ENCODE measurements at places on chromosomes 7 and 10.

GRCh38 chr10:72029414-72029813, 58.9 kb downstream of the SPOCK2 start:
- no peak for DNase-seq

DNA sequence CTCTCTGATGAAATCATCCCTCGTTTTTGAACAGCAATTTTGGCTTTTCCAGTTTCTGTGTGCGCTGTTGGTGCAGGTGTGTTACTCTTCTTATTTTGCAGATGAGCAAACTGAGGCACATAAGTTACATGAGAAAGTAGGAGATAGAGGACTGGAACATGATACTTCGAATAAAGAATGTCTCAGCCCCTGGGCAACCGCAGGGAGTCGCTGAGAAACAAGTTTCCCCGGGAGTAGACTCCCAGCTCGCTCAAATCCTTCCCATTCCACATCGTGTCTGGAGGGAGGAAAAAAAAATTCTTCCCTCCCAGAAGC, 18.0 kb downstream of the MXI1 start:
- no peak for DNase-seq

- DNase-seq = no peak
Observed at GRCh38 chr10:61211468-61211867, 241.7 kb downstream of the TMEM26 start.

- no peak for DNase-seq
Observed at GRCh38 chr10:24822590-24822989, 98.9 kb upstream of the ARHGAP21 start.

- DNase-seq = no peak
Observed at GRCh38 chr7:111108496-111108895, 17.6 kb downstream of the LRRN3 start.

DNA sequence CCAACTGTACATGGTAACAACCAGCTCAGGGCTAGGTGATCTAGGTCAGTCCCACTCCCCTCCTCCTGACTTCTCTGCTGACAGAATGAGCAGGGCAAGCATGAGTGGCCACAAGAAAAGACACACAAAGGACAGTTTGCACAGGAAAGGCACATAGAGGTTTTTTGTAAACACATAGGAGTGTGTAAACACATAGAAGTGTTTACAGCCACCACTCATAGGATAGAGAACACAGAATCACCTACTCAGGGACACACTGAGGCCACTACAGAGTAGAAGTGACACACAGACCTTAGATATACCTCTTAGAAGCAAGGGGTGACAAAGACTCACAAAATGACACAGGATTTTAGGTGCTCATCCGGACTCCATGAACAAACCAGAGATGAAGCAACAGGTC, 19.0 kb downstream of the NUDCD3 start:
- DNase-seq = no peak

DNA sequence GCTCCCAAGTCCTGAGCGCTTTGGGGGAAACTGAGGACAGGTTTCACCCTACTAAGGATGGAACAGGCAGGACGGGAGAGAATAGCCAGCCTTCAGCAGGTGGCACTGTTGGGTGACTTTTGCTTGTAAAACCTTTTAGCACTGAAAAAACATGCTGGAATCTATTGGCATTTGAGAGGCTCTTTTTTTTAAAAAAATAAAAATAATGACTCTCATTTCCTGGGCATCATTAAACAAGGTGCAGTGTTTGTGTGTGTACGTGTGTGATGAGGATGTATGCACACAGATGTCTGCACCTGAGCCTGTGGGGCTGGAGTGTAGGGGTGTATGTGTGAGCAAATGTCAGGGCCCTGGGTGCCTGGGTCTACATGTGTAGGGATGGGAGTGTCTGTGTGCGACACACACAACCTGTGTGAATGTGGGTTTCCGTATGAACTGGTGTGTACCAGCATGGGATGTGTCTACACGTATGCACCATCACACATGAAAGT, 177.9 kb downstream of the RPS24 start:
- DNase-seq = peak; percentile 61

GRCh38 chr10:71963351-71964097, 671 bp upstream of the CHST3 start:
- DNase-seq = no peak

GRCh38 chr10:52488606-52489485, 174.8 kb downstream of the DKK1 start:
- no peak for DNase-seq

- no peak for DNase-seq
Observed at GRCh38 chr10:105356626-105357025, 715.5 kb downstream of the SORCS3 start.

- peak; percentile 55 for DNase-seq
Observed at GRCh38 chr10:61902445-61903220, 1.1 kb downstream of the ARID5B start.

DNA sequence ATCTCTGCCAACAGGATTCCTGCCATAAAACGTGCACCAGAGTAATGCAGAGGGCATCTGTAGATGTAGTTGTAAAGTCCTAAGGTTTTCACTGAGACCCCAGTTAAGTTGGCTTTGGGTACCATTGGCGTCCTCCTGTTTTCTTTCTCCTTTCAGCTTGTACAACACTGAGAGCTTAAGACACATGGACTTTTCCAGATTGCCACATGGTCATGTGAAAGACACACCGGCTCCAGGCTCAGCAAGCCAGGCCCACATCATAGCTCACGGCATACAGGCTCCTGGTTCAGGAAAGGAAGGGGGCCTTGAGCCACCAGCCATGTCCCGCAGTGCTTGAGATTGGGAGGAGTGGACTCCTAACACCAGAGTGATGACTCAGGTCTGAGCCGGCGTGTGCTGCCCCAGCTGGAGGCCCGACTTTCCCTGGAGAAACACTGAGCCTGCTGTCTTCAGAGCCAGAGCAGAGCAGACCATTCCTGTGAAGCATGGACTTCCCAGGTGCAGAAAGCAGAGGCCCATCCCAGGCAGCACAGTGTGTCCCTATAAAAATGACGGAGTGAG, 252.7 kb downstream of the PRPF18 start:
- no peak for DNase-seq

DNA sequence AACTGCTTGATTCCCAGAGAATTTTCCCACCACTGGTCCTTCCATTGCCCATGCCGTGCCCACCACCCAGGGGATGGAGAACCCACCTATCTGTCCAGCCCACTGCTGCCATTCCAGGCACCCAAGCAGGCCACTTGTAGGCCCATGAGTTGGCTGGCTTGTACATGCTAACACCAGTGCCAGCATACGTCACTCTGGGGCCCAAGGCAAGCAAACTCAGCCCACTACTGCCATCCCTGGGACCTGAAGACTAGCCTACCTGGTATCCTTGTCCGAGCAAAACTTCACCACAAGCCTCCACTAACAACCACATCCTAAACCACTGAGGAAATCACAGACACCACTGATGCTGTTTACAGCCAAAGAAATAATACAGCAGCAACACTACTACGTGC, 44.7 kb upstream of the CDK6 start:
- DNase-seq = no peak

- no peak for DNase-seq
Observed at GRCh38 chr10:97582169-97582568, 2.0 kb upstream of the HOGA1 start.

- DNase-seq = no peak
Observed at GRCh38 chr10:75464478-75465449, 33.3 kb downstream of the LRMDA start.

DNA sequence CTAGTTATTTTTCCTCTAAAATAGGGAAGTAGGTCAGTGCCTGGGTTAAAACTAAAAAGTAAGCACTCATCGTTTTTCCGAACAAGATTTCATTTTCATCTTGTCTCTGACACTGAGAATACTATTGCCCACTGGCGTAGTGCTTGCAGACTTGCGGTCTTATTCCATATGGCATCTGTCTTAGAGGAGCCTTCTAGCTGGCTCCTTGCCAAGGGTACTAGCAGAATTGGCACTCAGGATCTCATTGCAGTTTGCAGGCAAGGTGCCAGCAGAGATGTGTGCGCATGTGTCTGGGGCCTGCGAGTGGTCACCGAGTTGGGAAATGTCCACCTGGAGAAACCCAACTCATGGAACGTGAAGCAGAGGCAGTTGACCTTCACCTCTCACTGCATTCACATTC, 143.4 kb downstream of the CELF2 start:
- no peak for DNase-seq
